ENCODE measurements at places on chromosomes 11 and 22. TPM values are rescaled to one million over a fixed set of nuclear protein-coding genes. Genes with fewer than 3 reads are reported as not detected.

The SIAE gene
- total RNA-seq, result 12.1 TPM

DNA sequence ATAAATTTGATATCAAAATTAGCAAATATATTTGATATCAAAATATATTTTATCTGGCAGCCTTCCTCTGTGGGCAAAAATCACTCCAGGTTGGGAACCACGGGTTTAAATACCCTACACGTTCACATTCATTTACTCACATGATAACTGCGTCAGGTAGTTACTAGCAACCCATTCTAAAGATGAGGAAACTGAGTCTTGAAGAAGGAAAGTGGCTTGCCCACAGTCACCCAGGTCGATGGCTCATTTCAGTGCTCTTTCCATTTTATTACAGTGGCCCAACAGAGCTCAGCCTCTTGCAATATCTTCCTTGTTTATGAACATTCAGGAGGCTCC, 19.2 kb upstream of the CDON start:
- no peak for DNase-seq

The OR51I1 gene
- total RNA-seq, result not detected

GRCh38 chr11:134541355-134541754, 129.3 kb upstream of the B3GAT1 start:
- no peak for DNase-seq

The F2 gene
- not detected for total RNA-seq

DNA sequence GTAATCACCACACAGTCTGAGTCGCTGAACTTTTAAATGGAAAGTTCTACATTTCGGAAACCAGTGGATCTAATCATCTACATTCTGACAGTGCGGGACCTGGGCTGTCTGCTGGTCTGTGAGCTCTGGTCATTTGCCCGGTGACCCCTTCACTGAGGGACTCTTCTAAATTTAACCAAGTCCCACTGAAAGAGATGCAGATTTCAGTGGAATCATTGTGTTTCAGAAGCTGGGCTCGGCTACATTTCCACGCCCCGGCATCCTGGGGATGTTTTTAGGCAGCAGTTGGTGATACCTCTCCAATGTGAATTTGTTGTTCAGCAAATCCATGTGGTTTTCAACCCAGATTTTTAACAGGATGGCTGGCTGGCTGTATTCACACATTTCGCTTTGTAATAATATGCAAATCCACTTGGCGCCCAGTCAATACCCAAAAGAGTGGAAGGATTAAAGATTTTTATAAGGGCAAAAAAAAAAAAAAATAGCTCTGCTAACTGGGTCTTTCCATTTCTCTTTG, 145.5 kb upstream of the RASSF10 start:
- DNase-seq, result no peak

- no peak for DNase-seq
These were observed 969 bp downstream of the CCDC117 start for GRCh38 chr22:28773461-28773867.

DNA sequence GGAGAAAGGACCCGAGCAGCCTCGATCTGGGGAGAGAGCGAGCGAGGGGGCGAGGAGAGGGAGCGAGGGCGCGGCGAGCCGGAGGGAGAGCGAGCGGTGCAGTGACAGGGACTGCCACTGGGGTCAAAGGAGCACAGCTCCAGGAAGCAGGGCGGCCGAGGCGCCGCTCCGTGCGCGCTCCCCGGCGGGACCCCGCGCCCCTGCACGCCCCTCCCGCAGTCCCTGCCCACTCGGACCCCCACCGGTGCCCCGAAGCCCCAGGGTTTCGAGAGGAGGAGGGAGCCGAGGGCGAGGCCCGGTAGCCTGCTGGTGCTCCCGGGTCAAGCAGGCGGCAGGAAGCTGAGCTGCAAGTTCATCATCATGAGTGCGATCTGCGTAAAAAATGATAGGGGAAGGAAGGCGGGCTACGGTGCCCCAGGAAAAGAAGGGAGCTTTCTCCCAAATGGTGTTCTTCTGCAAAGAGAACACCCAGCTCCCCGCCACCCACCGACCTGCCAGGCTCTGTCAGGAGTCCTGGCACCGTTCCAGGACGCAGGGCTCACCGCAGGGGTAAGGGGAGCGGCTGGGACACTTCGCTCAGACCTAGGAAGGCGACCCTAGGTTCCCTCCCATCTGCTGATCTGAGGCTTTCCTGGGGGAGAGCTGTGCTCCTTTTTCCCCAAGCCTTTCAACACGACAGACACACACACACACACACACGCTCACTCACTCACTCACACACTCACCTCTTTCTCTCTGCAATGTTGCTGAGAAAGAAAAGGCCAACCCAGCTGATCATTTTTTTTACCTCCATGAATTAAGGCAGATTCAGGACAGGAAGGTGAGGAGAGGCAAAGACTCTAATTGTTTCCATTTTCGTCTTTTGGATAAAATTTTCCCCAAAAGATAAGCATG, at the start of gene MPPED2:
MPPED2 (minus strand) TSS at position 103 of the 894 bp plus-strand sequence. CDS start 5,980 bp downstream, outside the sequence.
- DNase-seq, result peak; percentile 9

DNA sequence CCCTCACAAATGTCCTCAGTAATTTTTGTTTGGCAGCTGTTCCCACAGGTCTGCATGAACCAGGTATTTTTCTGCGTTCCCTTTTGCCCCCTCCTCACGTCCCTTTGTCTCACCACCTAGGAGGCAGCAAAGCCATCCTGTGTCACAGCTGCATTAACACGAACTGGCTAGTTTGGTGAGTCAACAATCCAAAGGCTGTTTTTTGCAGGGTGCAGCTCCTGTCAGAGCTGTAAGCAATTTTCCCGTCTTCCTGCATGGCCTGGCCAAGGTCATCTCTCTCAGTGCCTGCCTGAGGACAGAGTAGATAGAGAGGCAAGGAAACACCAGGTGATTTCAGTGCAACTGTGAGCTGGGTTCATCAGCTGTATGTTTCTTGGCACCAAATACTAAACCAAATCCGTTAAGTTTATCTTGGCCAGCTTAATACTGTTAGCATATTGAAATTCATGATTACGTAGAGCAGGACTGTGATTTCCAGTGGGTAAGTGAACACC, 20.6 kb upstream of the VSIG10L2 start:
- DNase-seq, result no peak

DNA sequence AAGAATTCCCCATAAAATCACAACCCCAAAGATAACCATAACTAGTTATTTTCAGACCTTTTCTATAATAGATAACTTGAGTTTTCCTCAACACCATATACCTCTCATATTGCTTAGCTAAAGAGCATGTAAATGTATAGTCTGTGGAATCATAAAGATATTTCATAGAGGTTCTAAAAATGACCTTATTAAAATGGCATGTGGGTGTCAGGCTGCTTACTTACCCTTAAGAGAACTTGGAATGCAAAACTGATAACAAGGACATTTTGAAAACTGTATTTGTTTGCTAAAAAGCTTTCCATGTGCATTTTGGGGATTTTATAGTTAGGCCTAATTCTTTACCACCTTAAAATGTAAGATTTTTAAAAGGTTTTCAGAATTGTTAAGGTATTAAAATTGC, 4.7 kb downstream of the SIK2 start:
- no peak for DNase-seq

The CASP5 gene
- not detected for total RNA-seq

GRCh38 chr22:19708321-19709011, 5.8 kb upstream of the SEPTIN5 start:
- DNase-seq, result no peak

- DNase-seq, result no peak
These were observed 150.8 kb upstream of the TIMP3 start for GRCh38 chr22:32650553-32651345.

DNA sequence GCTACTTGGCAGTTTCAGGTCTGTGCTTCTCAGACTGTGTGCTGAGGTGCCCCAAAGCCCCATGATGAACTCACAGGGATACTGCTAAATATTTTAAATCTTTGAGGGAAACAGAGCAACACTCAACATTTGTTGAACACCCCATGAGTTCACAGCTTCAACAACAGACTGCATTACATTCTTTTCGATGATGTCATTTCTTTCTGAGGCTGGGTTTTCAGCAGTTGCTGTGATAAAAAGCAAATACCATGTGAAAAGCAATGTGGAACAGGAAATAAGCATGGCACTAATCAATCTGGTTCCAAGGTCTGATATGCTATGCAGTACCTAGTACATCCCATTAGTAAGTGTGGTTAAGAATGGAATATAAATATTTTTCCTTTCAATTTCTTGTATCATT, 82.7 kb downstream of the RPL27A start:
- DNase-seq, result no peak

The DNAJB7 gene
- not detected for total RNA-seq

The UCP3 gene
- total RNA-seq, result 2.0 TPM

DNA sequence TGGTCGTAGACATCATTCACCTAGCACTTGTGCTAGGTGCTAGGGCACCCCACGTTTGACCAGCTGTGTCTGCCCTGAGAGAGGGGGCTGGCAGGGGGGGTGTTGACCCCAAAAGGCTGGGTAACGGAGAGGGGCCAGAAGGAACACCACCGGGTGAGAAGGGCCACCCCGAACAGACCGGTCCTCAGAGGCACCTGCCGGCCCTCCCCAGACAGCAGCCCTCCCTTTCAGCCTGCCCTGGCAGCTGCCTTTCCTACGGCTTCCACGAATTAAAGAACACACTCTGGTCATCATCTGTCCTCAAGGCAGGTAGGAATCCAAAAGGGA, 977 bp upstream of the KCNJ5 start:
- no peak for DNase-seq

DNA sequence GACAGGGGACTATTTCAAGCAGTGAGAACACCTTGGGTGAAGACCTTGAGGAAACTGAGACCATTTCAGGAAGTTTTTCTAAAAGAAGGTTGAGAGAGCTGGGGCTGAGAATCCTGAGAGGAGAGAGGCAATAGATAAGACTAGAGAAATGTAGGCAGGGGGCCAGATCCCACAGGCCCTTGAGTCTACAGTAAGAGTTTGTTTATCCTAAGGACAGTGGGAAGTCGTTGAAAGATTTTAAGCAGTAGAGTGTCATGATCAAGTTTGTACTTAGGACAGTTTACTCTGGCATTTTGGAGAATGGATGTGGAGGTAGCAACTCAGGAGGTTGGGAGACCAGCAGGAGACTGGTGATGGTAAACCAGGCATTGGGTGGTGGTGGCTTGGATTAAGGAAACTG, 17.1 kb downstream of the HSD17B12 start:
- DNase-seq, result no peak

The FAM89B gene
- 25.3 TPM for total RNA-seq

The DDIAS gene
- total RNA-seq, result 19.4 TPM

The OR5M10 gene
- total RNA-seq, result not detected

DNA sequence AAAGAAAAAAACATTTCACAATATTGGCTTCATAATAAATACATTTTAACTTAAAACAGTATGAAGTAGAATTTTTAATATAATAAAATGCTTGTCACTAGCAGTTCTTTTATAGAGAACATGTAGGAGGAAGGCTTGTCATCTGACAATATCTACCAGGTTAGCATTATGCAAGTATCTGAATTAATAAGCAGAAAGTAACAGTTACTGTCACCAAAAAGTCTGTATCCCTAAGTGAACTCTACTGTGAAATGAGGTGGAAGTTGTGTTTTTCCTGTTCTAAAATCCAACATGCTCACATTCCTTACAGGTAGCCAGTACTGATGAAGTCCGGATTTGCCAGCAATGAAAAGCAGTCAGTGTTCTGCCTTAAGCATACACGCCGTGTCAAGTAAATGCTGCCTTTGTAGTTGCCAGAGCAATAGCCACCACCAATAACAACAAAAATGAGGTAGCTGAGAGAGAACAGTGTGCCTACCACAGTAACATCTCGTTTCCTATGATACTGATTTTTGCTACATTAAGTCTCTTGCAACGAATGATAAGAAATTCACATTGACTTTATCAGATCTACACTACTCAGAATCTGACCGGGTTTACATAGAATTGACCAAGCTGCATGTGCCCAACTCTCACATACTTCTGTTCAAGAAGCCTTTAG, 95.5 kb downstream of the SIK3 start:
- DNase-seq, result no peak

GRCh38 chr22:29733362-29734201, 13.8 kb downstream of the CABP7 start:
- no peak for DNase-seq

GRCh38 chr11:64251016-64251752, at the start of gene PLCB3:
Gene PLCB3, plus strand, starts transcription at chr11:64251530. Its CDS starts 120 bp downstream, at chr11:64251650.
- peak; percentile 71 for DNase-seq

- DNase-seq, result peak; percentile 74
These were observed 5.9 kb upstream of the PHF21A start for GRCh38 chr11:46127150-46127638.

- DNase-seq, result no peak
These were observed 148.1 kb downstream of the SPON1 start for GRCh38 chr11:14110629-14111028.

The IGLL1 gene
- total RNA-seq, result not detected

The CARD16 gene
- total RNA-seq, result 10.5 TPM

The KCNC1 gene
- total RNA-seq, result not detected

DNA sequence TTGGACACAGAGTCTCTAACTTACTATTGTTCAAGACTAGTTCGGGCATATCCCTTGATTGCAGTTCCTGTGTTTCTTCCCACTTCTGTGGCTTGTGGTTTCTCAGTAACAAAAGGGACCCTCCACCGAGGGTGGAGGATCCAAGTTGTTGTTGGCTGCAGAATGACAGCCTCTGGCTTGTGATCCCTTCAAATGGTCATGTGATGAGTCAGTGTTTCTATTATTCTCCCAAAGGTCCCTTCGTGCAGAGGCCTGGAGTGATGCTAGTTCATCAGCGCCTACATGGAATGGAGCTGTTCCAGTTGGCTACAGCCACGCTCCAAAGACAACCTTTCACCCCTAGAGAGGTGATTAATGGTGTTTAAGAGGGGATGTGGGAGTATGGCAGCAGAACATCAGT, 2.6 kb upstream of the VWCE start:
- DNase-seq, result no peak

The DDI1 gene
- total RNA-seq, result not detected

The AAMDC gene
- 9.5 TPM for total RNA-seq

The WT1 gene
- not detected for total RNA-seq

- DNase-seq, result no peak
These were observed 2.1 kb upstream of the GSTP1 start for GRCh38 chr11:67581469-67581868.

DNA sequence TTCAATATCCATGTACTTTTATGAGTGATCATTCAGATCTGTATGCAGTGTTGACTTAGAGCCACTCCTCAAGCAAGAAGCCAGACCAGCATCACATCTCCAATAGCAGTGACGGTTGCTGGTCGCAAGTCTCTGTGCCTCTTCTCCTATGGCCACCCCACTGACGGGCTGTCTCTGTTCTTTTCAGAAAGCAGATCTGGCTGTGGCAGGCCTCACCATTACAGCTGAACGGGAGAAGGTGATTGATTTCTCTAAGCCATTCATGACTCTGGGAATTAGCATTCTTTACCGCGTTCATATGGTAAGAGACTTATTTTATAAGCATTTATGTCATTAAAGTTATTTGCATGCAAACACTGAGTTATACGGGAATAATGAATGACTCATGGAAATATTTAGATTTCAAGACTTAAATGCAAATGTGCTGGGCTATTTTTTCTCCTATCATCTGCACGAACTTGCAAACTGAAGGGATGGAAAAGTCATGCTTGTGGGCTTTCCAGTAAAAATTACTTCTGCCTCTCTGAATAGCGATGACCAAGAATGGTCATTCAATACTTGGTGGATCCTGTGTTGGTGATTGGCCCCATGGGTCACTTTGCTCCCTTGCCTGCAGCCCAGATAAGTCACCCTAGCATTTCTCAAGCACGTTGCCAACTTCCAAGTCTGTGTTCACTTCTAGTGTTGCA, 83.6 kb upstream of the TBCEL start:
- no peak for DNase-seq

- DNase-seq, result no peak
These were observed 87.7 kb downstream of the PDE2A start for GRCh38 chr11:72586321-72587090.

- no peak for DNase-seq
These were observed 138.5 kb downstream of the TTC28 start for GRCh38 chr22:28541137-28541536.
